ENCODE measurements at places on chromosomes 3 and 15. TPM values are rescaled to one million over a fixed set of nuclear protein-coding genes. Genes with fewer than 3 reads are reported as not detected.

DNA sequence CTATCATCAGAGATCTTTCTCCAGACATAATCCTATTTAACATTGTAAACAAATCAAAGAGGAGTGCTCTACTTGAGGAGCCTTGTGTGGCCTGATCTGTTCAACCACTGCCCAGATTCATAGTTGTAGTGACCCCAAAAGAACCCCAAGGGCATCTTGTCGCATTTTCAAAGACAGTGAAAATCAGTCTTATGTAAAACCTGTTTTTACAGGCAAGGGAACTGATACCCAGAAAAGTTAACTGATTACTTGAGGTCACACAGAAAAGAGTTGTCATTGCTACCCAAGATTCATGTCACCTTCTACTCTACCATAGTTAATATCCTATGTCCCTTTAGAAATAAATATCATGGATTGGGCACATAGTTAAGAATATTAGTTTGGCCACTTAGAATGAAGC lies 40.5 kb upstream of the ARPP21 start:
- DNase-seq: no peak

DNA sequence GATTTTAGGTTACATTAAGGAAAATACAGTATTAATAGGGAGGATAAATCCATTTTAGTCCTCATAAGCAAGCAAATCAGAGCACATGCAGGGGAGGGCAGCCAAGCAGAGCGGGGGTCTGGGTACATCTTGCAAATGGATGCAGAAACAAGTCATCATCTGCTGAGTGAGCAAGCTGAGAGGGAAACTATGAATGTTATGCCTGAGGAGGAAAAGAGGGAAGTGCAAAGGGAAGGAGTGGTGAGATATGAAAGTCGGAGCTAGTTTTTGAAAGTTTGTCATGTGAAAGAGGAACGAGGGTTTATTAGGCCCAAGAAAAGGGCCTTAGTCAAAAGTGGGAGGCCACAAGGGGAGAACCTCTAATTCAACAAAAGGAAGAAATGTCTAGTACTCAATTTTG lies 15.4 kb downstream of the PTX3 start:
- no peak for DNase-seq

DNA sequence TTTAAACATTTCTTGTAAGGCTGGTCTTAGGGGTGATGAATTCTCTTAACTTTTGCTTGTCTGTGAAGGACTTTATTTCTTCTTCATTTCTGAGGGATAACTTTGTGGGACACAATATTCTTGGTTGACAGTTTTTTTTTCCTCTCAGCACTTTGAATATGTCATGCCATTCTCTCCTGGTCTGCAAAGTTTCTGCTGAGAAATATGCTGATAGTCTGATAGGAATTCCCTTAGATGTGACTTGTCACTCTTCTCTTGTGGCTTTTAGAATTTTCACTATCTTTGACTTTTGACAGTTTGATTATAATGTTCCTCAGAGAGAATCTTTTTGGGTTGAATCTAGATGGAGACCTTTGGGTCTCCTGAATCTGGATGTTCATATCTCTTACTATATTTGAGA lies 23.3 kb upstream of the TF start:
- no peak for DNase-seq

SLC28A2 gene
- not detected for total RNA-seq

All from activated T-helper 2 cell treated with anti-CD3 and anti-CD28 coated beads, Interferon-gamma antibody, Interleukin-2, Interleukin-4, amounts not matched to agents 10 μg/mL and 5 μg/mL and 100 μg/mL, durations not matched to agents 14 hours and 24 hours and 36 hours (primary cell).